ENCODE measurements at places on chromosomes 2 and 18. TPM values are rescaled to one million over a fixed set of nuclear protein-coding genes. Genes with fewer than 3 reads are reported as not detected.

GRCh38 chr2:108805782-108806181 is 19.2 kb downstream of the CCDC138 start:
- peaks cover 67% of the 10 kb centered on the region for H3K36me3 ChIP-seq
- H3K4me1 ChIP-seq, result no peaks in the 10 kb centered on the region
- H3K4me3 ChIP-seq, result no peak overlapping the region

- H3K36me3 ChIP-seq, result no peaks in the 10 kb centered on the region
- DNase-seq, result no peak
- no peaks in the 10 kb centered on the region for H3K4me1 ChIP-seq
- H3K4me3 ChIP-seq, result no peak overlapping the region
These were observed 639.1 kb upstream of the SETBP1 start for GRCh38 chr18:44041553-44041952.

- no peak overlapping the region for H3K27ac ChIP-seq
- H3K27me3 ChIP-seq, result no peaks in the 10 kb centered on the region
These were observed 14.5 kb downstream of the CYP26B1 start for GRCh38 chr2:72132981-72133720.

DNA sequence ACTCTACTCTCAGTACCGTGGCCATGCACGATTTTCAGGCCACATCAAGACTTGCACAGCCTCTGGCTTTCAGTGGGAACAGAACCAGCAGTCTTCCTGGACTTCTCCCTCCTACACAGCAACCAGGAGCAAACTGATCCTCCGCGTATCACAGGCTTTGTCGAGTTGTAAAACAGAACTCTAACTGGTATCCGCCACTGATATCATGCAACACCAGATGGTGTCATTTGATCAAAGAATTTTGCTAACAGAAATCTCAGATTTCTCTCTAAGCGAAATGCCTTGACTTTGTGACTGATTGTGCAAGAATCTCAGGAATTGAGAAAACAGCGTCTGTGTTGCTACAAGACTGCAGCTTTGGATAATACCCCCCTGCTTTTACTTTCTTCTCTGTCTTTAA is 85.7 kb downstream of the COPS8 start:
- DNase-seq, result no peak
- 0 out of 2 replicates have a peak, but pooled peaks cover 3% of the 10 kb centered on the region for H3K27me3 ChIP-seq
- no peak overlapping the region for H3K4me3 ChIP-seq
- H3K27ac ChIP-seq, result no peak overlapping the region

The CRACDL gene
- total RNA-seq, result not detected

The TSPYL6 gene
- 0.03 TPM for total RNA-seq

GRCh38 chr2:177818412-177818811 is 254.2 kb downstream of the PDE11A start:
- no peak overlapping the region for H3K4me3 ChIP-seq
- no peaks in the 10 kb centered on the region for H3K27me3 ChIP-seq
- no peaks in the 10 kb centered on the region for H3K4me1 ChIP-seq
- H3K27ac ChIP-seq, result no peak overlapping the region
- H3K36me3 ChIP-seq, result no peaks in the 10 kb centered on the region
- DNase-seq, result no peak

GRCh38 chr2:54122939-54123338 is 7.5 kb downstream of the ACYP2 start:
- DNase-seq, result no peak
- 0 out of 2 replicates have a peak, but pooled peaks cover 2% of the 10 kb centered on the region for H3K36me3 ChIP-seq
- no peak overlapping the region for H3K4me3 ChIP-seq
- no peak overlapping the region for H3K27ac ChIP-seq

GRCh38 chr2:83602753-83603152 is 856.3 kb downstream of the SUCLG1 start:
- no peaks in the 10 kb centered on the region for H3K4me1 ChIP-seq
- H3K4me3 ChIP-seq, result no peak overlapping the region
- H3K27me3 ChIP-seq, result no peaks in the 10 kb centered on the region
- H3K27ac ChIP-seq, result no peak overlapping the region

- no peaks in the 10 kb centered on the region for H3K27me3 ChIP-seq
- DNase-seq, result peak; percentile 47
- H3K4me1 ChIP-seq, result peaks cover 18% of the 10 kb centered on the region
These were observed at the start of gene GPBAR1 for GRCh38 chr2:218260742-218261422. TSS of gene GPBAR1 (plus strand) at chr2:218261015. CDS start at chr2:218262725, 1,710 bp downstream.

GRCh38 chr18:59149416-59149815 is 9.7 kb downstream of the SEC11C start:
- no peaks in the 10 kb centered on the region for H3K27me3 ChIP-seq
- H3K27ac ChIP-seq, result no peak overlapping the region
- DNase-seq, result no peak
- H3K36me3 ChIP-seq, result no peaks in the 10 kb centered on the region

GRCh38 chr2:55628931-55629330 is 11.5 kb upstream of the PPP4R3B start:
- no peak overlapping the region for H3K27ac ChIP-seq
- no peaks in the 10 kb centered on the region for H3K27me3 ChIP-seq
- no peaks in the 10 kb centered on the region for H3K4me1 ChIP-seq
- no peak overlapping the region for H3K4me3 ChIP-seq

DNA sequence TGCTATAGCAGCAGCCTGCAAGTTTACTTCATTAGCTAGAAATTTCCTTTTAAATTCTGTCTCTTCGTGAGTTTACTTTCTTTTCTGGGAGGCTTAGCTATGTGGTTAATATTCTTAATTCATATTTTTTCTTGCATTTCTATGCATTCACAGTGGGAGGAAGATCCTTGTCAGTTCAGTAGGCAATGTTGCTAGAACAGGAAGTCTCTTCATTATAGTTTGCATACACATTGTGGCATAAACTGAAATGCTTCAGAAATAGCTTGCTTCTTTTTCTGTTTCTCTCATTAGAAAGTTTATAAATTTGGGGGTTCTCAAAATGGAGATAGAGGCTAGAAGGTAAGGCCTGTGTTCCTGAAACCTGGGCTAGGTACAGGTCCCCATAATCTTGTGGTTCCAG is 8.1 kb upstream of the ARHGAP15 start:
- no peaks in the 10 kb centered on the region for H3K36me3 ChIP-seq
- DNase-seq, result no peak
- no peaks in the 10 kb centered on the region for H3K27me3 ChIP-seq
- H3K27ac ChIP-seq, result no peak overlapping the region
- H3K4me3 ChIP-seq, result no peak overlapping the region

DNA sequence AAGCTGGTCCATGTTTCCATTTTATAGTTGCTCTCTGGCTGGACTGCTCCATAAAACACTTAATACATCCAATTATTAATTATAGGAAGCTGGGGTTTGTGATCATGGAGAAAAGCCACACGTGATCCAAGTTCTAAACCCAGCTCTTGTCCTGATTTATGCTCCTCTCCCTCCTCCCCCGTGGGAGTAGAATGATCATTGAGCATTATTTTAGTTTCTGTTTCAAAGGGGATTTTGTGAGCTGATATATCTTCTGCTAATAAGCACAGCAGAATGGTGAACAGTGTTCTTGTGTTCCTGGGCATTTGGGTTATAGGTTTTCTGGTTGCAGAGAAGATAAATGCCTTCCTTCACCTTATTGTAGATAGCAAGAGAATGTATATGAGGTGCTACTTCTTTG is 135.7 kb upstream of the TMEM200C start:
- no peaks in the 10 kb centered on the region for H3K4me1 ChIP-seq
- no peak overlapping the region for H3K27ac ChIP-seq
- no peaks in the 10 kb centered on the region for H3K36me3 ChIP-seq
- H3K4me3 ChIP-seq, result no peak overlapping the region
- DNase-seq, result no peak

GRCh38 chr2:182971820-182972547 is 66.3 kb downstream of the NCKAP1 start:
- H3K27ac ChIP-seq, result no peak overlapping the region
- H3K27me3 ChIP-seq, result no peaks in the 10 kb centered on the region
- no peak for DNase-seq
- H3K4me1 ChIP-seq, result no peaks in the 10 kb centered on the region
- peaks cover 39% of the 10 kb centered on the region for H3K36me3 ChIP-seq

- peaks cover 32% of the 10 kb centered on the region for H3K4me1 ChIP-seq
- H3K4me3 ChIP-seq, result no peak overlapping the region
- no peaks in the 10 kb centered on the region for H3K27me3 ChIP-seq
- no peak for DNase-seq
- H3K27ac ChIP-seq, result no peak overlapping the region
These were observed 20.1 kb downstream of the TMEM177 start for GRCh38 chr2:119699016-119699606.

The LCLAT1 gene
- 35.9 TPM for total RNA-seq

DNA sequence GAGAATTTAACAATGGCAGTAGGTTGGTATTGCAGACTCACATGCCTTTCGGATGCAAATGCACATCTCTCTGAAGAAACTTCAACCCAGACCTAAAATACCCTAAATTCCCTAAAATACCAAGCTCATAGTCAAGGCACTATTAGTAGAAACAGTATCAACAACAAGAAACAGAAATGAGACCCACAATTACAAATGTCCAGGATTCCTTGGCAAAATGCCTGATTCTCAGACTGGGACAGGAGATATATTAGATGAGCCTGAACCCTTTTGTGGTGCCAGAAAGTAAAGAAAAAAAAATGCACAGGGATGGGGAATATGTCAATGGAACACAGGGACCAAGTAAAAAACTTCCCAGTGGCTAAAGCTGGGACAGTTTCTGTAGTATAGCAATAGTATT is 77.2 kb downstream of the NAT8 start:
- H3K4me3 ChIP-seq, result no peak overlapping the region
- no peaks in the 10 kb centered on the region for H3K4me1 ChIP-seq
- H3K27me3 ChIP-seq, result no peaks in the 10 kb centered on the region
- H3K36me3 ChIP-seq, result peaks cover 10% of the 10 kb centered on the region
- no peak for DNase-seq

GRCh38 chr2:203824603-203825002 is 43.0 kb upstream of the CTLA4 start:
- H3K27ac ChIP-seq, result no peak overlapping the region
- H3K27me3 ChIP-seq, result no peaks in the 10 kb centered on the region
- H3K4me3 ChIP-seq, result no peak overlapping the region
- no peaks in the 10 kb centered on the region for H3K36me3 ChIP-seq
- no peak for DNase-seq
- H3K4me1 ChIP-seq, result no peaks in the 10 kb centered on the region

- peaks cover 5% of the 10 kb centered on the region for H3K4me1 ChIP-seq
- no peaks in the 10 kb centered on the region for H3K36me3 ChIP-seq
- H3K27ac ChIP-seq, result no peak overlapping the region
These were observed 111.0 kb upstream of the GPC1 start for GRCh38 chr2:240324312-240325015.

The CLEC4F gene
- total RNA-seq, result not detected

- H3K36me3 ChIP-seq, result no peaks in the 10 kb centered on the region
- no peak for DNase-seq
- H3K4me1 ChIP-seq, result no peaks in the 10 kb centered on the region
- H3K27ac ChIP-seq, result no peak overlapping the region
- no peak overlapping the region for H3K4me3 ChIP-seq
- H3K27me3 ChIP-seq, result no peaks in the 10 kb centered on the region
These were observed 297.1 kb downstream of the TCF4 start for GRCh38 chr18:55290898-55291297.

GRCh38 chr18:79725486-79725885 is 45.9 kb downstream of the CTDP1 start:
- no peaks in the 10 kb centered on the region for H3K4me1 ChIP-seq
- no peak overlapping the region for H3K4me3 ChIP-seq
- no peaks in the 10 kb centered on the region for H3K27me3 ChIP-seq
- 0 out of 2 replicates have a peak, but pooled peaks cover 5% of the 10 kb centered on the region for H3K36me3 ChIP-seq
- DNase-seq, result no peak
- H3K27ac ChIP-seq, result no peak overlapping the region

The MARCHF4 gene
- total RNA-seq, result not detected

GRCh38 chr2:1893856-1894255 is 149.5 kb upstream of the PXDN start:
- H3K4me1 ChIP-seq, result no peaks in the 10 kb centered on the region
- no peak overlapping the region for H3K27ac ChIP-seq
- DNase-seq, result no peak
- no peaks in the 10 kb centered on the region for H3K36me3 ChIP-seq

All from SJCRH30 (cell line).